ENCODE measurements at places on chromosomes 2 and 18.

- no peak for DNase-seq
Measured at GRCh38 chr18:13932285-13933025, 17.1 kb upstream of the MC2R start.

GRCh38 chr18:71238974-71239624, 950.3 kb downstream of the SOCS6 start:
- no peak for DNase-seq

- DNase-seq: no peak
Measured at GRCh38 chr2:209305026-209305425, 118.8 kb upstream of the MAP2 start.

DNA sequence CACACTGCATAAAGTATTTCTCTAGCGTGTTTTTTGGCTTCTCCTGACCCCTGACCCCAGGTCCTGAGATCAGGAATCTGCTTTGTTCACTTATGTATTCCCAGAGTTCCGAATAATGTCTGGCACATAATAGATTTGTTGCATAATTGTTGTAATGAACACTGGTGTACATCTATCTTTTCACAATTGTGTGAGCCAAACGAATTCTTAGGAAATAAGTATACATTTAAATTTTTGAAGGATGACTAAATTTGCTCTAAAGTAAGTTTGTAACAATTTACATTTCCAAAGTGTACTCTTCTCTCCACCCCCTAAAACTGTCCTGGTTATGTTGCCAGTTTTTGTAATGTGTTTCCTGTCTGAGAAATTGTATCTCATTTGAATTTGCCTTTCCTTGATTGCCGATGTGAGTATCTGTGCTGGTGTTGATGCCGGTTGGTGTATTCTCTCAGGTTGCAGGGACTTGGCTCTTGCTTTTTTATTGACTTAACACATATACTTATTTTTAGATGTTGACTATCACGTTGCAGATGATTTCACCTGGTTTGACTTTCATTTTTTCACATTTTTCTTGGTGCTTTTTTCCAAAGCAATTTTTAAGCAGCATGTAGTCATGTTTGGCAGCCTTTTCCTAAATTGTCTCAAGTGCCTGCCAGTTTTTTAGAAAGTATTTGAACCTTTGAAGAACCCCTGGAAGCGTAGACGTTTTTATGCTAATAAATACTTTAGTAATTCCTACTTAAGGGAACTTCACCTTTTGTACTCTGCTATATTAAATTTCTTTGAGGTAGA, 16.1 kb upstream of the FARP2 start:
- DNase-seq: no peak

DNA sequence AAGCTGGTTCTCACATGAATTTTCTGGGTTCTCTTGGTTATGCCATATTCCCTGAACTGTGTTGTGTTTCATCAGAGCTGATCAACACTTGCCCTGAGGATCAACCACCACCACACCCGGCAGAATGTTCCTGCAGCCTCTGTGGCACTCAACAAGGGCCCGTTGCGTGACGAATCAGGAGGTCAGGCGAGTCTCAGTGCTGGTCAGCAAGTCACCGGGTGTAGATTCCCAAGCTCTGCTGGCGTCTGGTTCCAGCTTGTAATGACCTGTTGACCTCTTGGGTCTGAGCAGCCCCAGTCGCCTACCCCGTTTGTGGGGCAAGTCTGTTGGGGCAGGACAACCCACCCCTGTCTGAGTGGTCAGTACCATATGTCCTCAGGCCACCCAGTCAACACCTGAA, 46.0 kb downstream of the ADCY3 start:
- no peak for DNase-seq

DNA sequence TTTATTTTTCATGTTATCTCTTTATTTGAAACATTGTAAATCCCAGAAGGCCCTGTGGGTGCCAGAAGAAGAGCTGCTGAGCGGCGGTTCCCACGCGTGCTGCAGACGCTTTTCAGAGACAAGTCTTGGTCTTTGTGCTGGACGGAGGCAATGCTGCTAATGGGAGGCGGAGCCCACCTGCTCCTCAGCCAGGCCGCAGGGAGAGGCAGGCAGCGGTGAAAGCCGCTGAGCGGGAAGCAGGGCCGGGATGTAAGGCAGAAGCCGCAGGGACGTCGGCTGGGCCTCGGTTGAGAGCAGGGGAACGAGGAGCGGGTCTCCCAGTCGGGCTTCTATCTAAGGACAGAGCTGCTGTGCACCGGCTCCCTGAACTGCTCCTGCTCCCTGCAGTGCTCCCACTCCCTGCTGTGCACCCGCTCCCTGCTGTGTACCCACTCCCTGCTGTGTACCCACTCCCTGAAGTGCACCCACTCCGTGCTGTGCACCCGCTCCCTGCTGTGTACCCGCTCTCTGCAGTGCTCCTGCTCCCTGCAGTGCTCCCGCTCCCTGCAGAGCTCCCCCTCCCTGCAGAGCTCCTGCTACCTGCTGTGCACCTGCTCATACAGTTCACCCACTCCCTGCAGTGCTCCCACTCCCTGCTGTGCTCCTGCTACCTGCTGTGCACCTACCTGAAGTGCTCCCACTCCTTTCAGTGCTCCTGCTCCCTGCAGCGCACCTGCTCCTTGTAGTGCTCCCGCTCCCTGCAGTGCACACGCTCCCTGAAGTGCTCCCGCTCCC, 16.4 kb downstream of the TMEM18 start:
- no peak for DNase-seq

GRCh38 chr18:74654638-74655037, 57.0 kb downstream of the ZNF407 start:
- DNase-seq: no peak

- DNase-seq: no peak
Measured at GRCh38 chr2:105237045-105237765, 4.3 kb upstream of the GPR45 start.

GRCh38 chr2:155930312-155930711, 402.2 kb downstream of the NR4A2 start:
- DNase-seq: no peak

DNA sequence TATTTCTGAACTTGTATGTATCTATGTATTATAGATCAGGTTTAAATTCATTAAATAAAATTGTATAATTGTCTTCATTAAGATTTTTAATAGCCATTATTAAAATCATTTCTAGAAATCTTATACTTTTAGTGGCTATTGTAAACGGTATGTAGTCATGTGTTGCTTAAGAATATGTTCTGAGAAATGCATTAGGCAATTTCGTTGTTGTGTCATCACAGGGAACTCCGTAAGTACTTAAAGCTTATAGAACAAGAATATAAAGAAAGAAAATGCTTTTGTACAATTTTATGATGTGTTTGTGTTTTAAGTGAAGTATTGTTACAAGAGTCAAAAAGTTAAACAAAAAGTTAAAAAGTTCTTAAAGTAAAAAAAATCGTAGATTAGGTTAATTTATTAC, 765.8 kb downstream of the METTL4 start:
- no peak for DNase-seq

DNA sequence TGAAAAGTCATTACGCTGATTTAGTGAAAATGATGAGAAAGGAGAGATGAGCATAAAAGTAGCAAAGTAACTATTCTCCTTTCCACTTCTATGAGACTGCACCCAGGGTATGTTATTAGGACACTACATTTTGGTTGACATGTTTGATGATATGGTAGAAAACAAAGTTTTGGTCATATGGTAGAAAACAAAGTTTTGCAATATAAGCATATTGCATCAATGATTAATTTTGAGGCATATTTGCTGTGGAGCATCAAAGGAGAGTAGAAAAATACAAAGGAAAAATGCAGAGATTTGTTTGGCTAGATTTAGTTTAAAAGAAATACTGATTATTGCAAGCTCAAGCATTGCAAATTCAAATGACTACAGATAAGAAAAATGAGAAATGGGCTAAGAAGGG, 182.1 kb downstream of the KCNH7 start:
- no peak for DNase-seq

DNA sequence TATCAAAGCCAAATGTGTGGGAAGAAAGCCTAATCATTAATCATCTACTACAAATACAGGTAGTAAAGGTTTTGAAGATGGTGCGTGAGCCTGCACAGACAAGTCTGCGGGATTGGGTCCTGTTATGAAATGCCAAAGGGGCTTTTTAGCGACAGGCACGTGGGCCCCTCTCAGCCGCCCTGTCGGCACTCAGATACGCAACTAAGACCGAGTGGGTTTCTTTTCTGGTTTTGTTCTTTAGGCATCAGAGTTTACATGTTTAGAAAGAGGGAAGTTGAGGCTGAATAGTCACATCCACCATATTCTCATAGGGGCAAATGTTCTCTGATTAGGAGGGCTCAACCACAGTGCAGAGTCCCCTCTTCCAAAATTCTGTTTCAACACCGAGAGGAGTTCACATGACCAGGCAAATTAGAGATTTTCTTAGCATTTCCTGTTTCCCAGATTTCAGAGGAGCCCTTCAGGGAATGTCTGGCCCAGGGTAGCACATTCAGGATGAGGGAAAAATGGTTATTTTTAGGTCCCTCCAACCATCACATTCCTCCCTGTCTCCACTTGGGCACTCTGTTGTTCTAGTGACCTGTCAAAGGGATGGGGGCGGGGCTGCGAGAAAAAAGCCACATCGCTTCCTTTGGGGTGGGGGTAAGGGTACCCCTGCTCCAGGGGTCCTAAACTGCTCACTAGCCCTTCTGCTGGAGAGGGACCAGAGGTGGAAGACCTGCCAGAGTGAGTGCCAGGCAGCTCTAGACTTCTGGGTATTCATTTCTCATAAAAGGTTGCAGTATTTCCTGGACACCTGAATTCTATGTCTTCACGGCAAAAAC, 159.2 kb downstream of the BCL2 start:
- DNase-seq: no peak

DNA sequence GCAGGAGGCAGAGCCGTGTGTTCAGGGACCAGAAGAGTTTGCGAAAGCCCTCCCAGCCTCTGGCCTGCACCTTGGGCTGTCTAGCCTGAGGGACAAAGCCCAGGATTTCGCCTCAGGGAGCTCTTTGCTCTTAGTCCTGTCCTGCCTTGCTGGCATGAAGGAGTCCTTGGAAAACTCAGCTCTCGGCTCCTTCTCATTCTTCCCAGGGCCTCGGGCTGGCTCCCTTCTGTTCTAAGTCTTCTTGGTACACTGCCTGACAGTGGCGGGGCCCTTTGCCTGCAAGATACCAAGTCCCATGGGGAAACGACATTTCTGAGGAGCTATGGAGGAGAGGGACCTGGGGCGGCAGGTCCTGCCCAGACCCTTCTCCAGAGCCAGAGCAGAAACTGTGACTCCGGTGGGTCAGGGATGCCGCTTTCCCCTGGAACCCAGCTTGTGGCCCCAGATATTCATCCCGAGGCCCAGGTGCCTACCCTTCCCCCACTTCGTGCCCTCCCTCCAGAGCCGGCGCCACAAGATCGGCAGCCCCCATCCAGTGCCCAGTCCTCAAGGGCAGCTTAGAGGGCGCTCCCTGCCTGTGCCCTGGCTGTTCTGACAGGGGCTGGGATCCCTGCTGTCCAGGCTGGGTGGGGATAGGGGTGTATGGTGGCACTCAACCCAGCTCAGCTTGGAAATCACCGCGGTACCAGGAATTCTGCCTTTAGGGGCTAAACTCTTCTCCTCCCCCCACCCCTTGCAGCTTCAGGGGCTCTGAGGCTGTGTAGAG, 5.5 kb upstream of the CYP26B1 start:
- DNase-seq: no peak

DNA sequence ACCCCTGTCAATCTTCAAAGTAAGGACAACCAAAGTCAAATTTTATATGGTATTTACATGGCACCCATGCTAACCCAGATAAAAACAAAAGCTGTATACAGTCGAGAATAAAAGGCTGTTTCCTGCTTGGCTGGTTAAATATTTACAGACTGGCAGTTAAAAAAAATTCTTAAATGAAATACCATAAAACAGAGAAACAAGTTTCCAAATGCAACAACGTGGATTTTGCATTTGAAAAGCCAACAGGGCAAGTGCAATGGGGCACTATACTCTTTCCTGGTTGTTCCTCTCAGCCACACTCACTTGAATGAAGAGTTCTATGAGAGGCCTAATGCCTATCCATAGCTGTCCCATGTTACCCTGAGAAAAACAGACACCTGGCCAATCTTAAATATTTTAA, 6.1 kb upstream of the NR4A2 start:
- no peak for DNase-seq

DNA sequence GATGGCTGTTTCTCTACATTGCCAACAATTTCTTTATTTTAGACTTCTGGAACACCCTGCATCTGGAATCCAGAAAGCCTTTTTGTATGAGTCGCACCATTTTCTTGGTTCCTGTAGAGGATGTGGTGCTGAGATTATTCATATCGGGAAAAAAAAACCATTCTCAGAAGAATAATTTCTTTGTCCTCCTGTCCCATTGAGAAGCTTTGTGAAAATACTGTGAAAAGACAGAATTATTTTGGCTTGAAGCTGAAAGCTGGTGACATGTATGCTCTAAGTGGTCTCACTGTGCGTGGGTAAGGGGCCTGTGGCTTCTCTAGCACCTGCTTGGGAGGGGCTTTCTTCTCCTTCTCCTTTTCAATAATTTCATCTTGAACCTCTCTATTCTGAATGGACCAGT, 138.4 kb downstream of the FAM210A start:
- no peak for DNase-seq

- DNase-seq: no peak
Measured at GRCh38 chr2:216624251-216624650, 9.0 kb upstream of the IGFBP2 start.

DNA sequence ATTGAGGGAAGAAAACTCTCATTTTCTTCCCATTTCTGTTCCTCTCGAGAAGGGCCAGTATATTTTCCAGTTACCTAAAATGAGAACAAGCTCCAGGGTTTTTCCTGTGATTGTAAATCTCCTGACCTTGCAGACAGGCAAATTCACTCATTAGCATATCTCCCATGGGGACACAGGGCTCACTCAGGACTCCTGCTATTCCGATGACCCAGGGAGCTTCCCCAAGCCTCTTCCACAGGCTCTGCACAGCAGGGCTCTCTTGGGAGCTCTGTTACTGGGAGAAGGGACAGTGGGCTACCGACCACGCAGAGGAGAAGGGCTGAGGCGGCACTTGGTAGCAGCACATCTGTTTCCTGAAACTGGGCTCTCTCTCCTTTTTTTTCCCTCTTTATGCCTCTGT, 135.2 kb upstream of the CAPN13 start:
- no peak for DNase-seq

GRCh38 chr18:11886577-11887110, 21.5 kb downstream of the MPPE1 start:
- DNase-seq: no peak

GRCh38 chr18:58992301-58993231, 127.9 kb downstream of the ZNF532 start:
- DNase-seq: no peak

- DNase-seq: no peak
Measured at GRCh38 chr2:114727012-114727411, 284.6 kb downstream of the DPP10 start.

DNA sequence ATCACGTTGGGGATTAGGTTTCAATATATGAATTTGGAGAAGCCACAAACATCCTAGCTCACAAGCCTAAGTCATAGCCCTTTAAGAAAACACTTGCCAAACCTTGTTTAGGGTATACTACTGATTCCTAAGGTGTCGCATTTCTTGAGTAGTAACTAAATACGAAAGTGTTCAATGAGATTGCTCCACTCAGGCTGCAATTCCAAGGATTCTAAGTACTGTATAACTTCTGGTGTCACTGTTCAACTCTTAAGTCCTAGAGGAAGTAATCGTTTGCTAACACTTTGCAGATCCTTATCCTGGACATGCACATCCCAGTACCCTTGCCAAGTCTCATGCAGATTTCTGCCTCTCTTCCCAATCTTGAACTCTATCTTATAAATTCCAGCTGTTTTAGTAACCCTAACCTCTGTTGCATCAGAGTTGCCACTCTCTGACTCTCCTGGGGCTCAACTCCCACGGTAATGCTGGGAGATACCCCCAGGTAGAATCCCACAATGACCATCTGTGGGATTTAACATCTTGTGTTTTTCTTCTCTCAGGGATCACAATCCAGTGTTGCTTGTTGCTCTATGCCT, 122.4 kb downstream of the HIBCH start:
- no peak for DNase-seq

GRCh38 chr18:39190508-39190907, 1624.9 kb upstream of the CELF4 start:
- DNase-seq: no peak
